Fibroblast of upper back skin (primary cell): ENCODE measurements at places on chromosomes 7 and 10.

- no peak for DNase-seq
Measured at GRCh38 chr7:82839063-82839462, 323.6 kb downstream of the PCLO start.

GRCh38 chr10:132512693-132513345 lies 24.8 kb upstream of the INPP5A start:
- no peak for DNase-seq

- peak; percentile 74 for DNase-seq
Measured at GRCh38 chr7:42237811-42238541, 967 bp upstream of the GLI3 start.

DNA sequence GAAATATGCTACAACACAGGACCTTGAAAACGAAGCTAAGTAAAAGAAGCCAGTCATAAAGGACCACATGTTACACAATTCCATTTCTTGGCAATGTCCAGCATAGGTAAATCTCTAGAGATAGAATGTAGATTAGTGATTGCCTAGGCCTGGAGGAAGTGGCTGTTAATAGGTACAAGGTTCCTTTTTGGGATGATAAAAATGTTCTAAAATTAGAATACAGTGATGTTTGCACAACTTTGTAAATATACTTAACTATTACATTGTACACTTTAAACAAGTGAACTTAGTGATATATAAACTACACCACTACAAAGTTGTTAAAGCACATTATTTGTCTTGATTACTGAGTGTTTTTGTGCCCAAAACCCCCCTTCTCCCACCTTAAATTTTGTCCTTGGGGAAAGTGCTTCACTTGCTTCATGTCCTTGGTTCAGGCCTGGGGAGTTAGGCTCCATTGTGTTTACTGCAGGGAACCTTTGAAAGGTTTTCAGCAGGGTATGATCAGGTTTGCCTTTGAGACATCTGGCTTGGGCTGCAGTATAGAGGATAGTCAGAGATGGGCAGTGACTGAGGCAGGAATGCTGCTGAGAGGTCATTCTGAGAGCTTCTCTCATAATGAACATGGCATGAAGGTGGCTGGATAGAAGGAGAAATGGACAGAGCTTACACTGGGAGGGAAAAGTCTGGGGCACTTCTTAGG lies 1052.6 kb downstream of the REEP3 start:
- no peak for DNase-seq

DNA sequence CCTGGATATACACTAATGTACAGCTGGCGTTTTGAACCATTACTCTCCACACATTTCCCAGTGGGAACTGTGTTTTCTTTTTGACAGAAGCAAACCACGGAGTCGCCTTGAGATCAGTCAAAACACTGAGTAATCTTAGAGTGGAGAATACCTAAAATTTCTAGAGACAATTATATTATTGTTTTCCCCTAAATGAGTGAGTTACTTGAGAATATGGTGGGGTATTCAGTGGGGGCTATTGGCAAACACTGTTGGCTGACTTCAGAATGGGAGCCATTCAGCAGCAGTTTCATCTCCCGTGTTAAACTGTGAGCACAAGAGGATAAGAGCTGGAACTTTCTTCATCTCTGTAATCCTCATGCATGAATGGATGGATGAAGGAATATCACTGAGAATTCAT lies 6.2 kb downstream of the IL2RA start:
- DNase-seq: no peak

- no peak for DNase-seq
Measured at GRCh38 chr7:20217193-20217948, at the start of gene MACC1. MACC1 (minus strand) TSS chr7:20217384; CDS start chr7:20161862, 55,522 bp downstream.

- DNase-seq: no peak
Measured at GRCh38 chr7:156836443-156836842, 56.5 kb downstream of the LMBR1 start.

GRCh38 chr10:117169480-117169879 lies 27.8 kb upstream of the KCNK18 start:
- peak; percentile 21 for DNase-seq

GRCh38 chr10:123139521-123140163 lies 3.9 kb downstream of the HMX3 start:
- DNase-seq: no peak

DNA sequence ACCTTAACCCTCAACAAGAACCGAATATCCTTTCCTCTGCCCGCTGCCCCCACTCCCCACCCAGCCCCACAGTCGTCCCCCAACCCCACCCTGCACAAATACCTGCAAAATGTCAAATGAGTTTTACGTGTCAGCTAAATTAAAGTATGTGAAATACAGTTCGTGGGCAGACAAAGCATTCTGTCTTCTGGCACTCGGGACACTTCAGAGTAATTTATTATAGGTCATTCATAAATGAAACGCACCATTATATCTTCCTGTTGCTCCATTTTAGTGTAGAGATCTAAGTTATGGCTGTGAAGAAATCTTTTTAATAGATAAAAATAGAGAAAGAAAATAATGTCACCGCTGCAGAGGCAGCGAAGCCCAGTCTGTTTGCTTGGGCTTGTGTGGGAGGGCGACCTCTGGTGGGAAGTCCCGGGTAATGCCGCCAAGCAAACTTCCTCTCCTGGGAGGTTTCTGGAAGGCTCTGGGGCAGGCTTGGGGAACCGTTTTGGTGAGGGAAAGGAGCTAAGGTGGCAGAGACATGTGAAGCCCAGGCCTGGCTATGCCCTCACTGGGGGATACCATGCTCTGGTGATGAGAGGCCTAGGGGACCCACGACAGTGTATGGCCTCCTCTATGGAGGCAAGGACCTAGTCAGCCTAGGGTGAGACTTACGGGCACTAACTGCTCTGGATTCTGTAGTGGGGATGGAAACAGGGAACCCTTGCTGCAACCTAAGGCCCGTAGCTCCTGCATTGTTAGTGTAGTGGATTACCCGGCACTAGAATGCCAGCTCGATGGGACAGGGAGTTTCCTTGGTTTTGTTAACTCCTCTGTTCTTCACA lies 604.9 kb downstream of the LRMDA start:
- peak; percentile 67 for DNase-seq

DNA sequence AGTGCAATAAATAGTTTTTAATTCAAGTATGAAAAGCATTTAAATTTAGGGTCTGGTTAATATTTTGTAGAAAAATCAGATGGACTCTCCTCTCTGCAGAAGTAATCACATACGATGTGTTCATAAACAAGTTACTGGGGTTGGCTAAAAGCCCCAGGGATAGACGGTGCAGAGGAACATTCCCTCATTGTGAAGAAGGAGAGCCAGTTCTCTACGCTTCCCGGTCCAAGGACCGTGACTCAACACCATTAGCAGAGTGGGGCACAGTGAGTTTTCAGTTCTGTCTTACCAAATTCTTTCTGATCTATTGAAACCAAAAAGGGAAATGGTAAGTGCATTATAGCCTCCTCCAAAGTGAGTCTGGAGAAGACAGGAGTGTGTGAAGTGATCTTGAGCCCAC lies 327.8 kb downstream of the WDR37 start:
- no peak for DNase-seq

DNA sequence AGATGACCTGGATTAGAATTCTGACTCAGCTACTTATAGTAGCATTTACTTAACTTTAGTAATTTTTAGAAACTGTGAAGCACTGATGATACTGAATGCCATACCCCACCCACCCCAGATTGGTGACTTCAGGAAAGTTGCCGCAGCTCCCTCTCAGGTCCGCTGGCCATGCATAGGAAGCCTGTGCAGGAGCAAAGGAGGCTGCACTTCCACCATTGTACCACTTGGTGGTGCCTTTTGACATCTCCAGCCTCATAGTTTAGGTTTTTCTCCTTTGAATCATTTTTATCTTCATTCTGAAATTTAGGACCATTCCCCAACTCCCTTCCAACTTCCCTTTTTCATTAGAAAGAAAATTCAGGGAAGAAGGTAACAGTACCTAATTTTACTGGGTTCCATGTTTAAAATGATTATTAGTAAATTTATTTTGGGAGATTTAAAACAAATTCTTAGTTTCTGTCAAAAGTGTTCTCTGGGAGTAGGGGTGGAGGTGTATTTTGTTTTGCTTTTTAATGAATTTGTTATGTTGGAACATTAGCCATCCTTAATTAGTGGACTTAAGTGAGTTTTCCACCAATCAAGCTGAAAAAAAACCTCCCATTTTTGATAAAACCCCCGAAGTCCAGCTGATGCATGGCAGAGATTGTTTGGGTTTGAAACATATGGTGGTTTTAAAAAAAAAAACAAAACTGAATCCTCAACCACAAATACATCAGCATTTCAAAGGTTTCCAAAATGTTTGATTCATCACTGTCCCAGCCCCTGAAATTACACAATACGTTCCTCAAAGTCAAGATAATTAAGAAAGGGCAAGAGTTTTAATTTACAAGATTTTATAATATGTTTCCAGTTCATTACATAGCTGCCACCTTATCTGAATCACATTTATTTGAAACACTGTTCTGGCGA lies 109.6 kb downstream of the WNT2 start:
- peak; percentile 72 for DNase-seq

- DNase-seq: peak; percentile 69
Measured at GRCh38 chr10:77319557-77319956, 318.1 kb downstream of the KCNMA1 start.

DNA sequence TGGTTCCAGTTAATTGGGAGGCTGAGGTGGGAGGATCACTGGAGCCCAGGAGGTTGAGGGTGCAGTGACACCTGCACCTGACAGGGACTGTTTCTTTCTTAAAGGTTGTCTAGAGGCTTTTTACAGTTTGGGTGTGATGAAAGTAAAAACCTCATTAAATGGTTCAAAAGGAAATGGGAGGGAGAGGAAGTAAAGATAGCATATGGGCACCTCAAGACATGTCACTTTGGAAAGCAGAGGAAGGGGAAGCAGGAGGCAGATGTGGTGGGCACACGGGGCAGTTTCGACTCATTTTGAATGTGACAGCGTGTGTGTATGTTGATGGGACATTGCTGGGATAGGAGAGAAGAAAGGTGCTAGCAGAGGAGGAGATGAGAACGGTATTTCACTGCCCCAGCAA lies 203.1 kb downstream of the MLLT10 start:
- DNase-seq: no peak

DNA sequence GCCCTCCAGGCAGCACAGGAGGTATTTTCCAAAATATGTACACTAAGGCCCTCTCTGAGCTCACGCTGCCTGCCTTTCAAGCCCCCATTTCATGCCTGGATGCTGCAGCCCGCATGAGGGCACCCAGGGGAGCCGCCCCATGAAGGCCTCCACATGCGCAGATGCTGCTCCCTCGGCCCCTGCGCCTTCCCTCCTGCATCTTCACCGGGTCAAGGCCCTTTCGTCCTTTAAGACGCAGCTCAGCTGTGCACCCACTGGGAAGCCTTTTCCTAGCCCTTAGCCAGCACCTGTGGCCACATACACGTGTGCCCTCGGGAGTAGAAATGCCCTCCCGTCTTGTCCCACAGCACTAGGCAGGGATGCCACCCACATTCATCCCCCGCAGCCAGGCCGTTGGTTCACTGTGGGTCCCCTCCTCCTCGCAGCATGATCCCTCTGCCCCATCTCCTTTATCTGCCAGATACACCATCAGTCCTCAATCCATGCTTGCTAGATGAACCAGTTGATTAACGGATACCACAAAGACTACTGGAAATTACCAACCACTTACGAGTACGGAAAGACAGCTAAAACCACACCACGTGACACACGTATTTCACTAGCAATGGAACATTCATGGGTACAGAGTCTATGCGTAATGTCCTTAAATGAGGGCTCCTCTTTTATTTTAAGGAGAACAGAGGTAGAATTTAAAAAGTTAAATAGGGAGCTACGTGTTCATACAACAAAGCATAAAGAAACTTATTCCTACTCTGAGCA lies 278.0 kb downstream of the TNS3 start:
- DNase-seq: no peak

DNA sequence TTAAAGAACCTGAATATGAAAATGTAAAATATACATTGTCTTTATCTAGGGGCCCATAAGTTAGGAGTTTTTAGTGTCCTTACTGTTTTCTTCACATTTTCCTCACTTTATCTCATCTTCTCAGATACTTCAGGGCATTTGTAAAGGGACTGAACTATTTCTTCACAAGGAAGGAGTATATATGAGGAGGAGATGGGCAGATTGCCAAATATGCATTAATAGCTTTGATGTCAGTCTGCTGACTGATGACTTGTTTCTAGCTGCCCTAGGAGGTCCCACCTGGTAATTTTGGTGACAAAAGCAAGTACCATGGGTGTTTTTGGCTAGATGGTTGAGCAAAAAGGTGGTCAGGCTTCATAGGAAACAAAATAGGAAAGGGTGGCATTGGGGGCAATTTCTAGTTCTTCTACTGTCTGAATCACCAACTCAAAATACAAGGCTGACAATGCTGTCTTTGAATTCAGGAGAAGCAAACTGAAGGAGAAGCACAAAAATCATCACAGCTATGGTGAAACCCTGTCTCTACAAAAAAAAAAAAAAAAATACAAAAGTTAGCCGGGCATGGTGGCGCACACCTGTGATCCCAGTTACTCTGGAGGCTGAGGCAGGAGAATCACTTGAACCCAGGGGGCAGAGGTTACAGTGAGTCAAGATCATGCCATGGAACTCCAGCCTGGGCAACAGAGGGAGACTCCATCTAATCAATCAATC lies 10.4 kb upstream of the STRIP2 start:
- peak; percentile 29 for DNase-seq

DNA sequence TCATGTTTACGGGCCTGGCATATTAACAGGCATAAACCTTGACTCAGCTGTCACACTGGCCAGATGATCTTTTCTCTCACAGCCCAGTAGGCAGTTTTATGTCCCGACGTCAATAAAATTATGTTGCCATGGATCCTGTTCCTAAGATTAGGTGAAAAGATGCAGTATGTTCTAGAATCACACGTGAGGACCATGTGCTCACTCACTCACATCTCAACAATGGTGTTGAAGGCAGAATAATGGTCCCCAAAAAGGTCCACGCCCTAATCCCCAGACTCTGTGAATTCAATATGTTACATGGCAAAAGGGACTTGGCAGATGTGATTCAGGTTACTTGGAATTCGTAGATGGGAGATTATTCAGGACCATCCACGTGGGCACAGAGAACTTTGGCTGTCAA lies 3.5 kb downstream of the DOCK1 start:
- no peak for DNase-seq

DNA sequence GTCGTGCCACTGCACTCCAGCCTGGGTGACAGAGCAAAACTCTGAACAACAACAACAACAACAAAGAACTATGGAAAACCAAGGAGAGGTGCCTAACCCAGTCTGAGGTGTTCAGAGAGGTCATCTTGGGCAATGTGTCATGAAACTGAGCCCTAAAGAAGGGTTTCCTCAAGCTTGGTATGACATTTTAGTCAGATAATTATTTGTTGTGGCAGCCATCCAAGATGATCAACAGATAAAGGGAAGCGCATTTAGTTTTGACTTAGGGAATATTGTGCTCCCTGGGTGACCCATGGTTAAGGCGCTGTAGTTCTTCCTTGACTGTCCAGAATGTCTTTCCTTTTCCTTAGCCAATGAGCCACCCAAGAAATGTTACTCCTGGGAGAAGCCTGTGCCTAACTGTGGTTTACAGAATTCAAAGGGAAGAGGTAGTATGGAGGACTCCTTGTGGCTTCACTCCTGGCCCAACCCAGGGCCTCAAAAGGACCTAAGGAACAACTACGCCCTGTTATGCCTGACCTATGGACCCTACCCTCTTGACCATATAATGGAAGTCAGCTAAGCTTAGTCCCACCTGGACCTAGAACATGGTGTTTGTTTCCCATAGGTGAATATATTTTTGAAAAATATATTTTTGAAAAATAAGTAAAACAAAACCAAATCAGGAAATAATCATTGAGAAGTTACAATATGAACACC lies 42.4 kb downstream of the TPST1 start:
- no peak for DNase-seq

- peak; percentile 79 for DNase-seq
Measured at GRCh38 chr10:62268399-62269114, at the start of gene RTKN2. RTKN2 (minus strand) TSS chr10:62268844; CDS start chr10:62268610, 234 bp downstream.

- DNase-seq: no peak
Measured at GRCh38 chr7:104142147-104142546, 65.7 kb downstream of the ORC5 start.

- DNase-seq: no peak
Measured at GRCh38 chr7:7746458-7746857, 28.1 kb upstream of the RPA3 start.
